ENCODE measurements at places on chromosomes 13 and 19.

GRCh38 chr19:28074773-28075172, 1138.2 kb downstream of the UQCRFS1 start:
- DNase-seq, result no peak

DNA sequence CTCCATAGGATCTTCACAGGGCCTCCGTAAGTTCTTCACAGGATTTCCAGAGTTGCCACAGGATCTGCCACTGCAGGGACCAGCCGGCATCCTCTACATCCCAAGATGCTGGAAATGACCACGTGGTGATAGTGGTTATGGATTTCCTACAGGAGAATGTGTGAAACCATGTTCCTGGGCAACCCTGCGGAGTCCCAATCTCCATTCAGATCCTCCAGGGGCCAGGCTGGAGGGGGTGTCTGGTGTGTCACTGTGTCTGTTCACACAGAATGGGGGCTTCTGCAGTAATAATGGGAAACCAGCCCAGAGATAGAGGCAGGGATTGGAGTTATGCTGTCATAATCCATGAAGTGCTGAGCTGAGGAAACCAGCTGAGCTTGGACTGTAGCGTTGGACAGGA, 8.6 kb downstream of the LILRA6 start:
- no peak for DNase-seq

- no peak for DNase-seq
Measured at GRCh38 chr19:3225677-3226093, 1.2 kb downstream of the CELF5 start.

- DNase-seq, result peak; percentile 14
Measured at GRCh38 chr19:38514812-38515633, 81.5 kb downstream of the RYR1 start.
